ENCODE measurements at places on chromosomes 7 and 10.

DNA sequence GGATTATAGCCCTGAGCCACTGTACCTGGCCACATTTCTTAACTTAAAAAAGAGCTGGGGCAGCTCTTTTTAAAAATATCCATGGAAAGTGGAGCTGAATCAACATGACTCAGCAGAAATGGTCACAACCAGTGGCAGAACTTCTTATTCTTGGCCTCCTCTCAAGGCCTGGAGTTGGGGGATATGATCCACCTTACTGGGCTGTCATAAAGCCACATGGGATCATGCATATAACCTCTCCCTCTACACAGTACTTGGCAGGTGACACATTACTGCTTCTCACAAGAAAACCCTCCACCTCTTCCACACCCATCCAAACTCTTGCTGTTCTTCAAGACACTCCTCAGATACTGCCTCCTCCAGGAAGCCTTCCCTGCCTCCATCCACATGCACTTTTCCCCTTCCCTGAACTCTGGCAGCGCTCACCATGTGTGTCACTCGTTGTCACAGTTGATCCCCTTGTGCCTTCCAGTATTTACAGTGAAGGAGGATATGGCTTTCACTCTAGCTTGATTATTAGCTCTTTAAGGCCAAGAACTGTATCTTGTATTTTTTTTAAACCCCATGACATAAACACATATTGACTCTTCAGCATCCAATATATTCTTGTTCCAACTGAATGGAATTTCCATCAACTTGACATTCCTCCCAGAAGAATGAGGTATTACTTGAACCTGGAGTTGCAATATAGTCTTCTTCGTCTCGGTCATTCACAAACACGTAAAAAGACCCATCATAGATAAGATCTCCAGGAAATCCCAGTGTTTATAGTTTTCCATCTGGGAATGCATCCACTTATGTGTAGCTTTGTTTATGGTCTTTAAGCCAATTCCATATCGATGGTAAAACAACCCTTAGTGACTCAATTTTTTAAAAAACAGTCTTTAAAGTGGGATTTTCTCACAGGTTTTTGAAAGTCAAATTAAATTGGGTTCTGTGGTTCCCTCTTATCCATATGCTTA, 85.5 kb downstream of the TBXAS1 start:
- no peak for DNase-seq

DNA sequence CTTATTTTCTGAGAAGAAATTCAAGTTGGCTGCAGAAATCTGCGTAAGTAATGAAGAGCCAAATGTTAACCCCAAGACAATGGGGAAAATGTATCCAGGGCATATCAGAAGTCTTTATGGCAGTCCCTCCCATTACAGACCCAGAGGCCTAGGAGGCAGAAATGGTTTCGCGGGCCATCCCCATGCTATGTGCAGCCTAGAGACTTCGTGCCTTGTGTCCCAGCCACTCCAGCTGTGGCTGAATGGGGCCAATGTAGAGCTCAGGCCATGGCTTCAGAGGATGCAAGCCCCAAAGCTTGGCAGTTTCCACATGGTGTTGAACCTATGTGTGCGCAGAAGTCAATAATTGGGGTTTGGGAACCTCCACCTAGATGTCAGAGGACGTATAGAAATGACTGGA, 131.9 kb downstream of the GPR37 start:
- no peak for DNase-seq

DNA sequence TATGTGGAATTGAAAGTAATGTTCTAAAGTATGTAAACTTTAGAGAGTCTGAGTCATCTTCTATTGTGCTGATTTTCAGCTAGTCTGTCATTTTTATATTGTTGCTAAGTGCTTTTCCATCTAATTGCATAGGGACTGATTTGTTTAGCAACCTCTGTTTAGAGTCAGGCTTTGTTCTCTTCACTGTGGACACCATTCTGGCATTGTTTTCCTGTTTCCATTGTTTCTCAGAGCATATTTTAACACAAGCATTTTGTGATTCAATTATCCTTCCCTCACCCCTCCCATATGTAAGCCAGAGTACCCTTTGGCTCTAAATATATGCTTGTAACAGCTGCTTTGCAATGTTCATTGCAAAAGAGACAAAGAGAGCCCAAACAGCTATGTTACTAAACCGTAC, 748.4 kb upstream of the PHF14 start:
- DNase-seq, result no peak

DNA sequence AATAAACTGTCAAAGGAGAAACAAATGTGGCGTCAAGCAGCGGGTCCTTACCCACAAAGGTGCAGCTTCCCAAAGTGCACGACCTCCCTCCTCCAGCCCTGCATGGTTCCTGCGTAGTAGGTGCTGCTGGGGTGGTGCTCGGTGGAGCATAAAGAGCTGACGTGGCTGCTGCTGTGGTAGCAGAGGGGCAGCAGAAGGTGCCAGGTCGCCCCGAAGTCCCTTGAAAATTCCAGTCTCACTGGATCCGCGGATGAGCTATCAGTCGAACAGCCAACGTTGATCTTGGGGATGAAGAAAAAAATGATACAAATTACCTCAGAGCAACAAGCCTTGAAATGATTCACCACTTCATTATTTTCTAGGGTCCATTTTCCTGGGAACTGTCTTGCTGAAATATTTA, 105.0 kb upstream of the SLC26A5 start:
- DNase-seq, result no peak

DNA sequence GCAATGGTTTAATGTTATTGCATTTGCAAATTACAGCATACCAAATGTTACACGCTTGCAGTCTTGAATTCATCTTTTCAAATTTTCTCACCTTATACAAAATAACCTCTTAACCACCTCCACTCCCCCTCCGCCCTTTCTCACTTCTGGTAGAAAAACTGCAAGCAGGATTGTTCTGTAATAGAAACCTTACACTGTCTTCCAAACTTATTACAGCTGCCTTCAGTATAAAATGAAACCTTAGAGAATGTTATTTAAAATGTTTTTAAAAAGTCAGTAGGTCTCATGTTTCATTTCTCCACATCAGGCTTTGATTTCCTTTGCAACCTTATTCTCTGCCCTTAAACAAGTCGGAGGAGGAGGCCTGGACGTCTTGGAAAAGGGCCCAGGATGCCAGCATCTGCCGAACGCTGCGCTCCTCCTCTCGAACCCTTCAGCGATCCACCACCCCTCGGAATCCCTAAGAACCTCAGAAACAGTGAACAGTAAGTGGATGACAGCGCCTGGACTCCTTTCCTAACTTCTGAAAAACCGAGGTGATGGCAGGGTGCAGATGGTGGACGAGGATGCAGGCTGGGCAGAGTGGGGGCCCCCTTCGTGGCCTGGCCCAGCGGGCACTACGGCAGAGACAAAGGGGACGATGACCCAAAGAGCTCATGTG, 74.0 kb downstream of the FGFR2 start:
- no peak for DNase-seq

DNA sequence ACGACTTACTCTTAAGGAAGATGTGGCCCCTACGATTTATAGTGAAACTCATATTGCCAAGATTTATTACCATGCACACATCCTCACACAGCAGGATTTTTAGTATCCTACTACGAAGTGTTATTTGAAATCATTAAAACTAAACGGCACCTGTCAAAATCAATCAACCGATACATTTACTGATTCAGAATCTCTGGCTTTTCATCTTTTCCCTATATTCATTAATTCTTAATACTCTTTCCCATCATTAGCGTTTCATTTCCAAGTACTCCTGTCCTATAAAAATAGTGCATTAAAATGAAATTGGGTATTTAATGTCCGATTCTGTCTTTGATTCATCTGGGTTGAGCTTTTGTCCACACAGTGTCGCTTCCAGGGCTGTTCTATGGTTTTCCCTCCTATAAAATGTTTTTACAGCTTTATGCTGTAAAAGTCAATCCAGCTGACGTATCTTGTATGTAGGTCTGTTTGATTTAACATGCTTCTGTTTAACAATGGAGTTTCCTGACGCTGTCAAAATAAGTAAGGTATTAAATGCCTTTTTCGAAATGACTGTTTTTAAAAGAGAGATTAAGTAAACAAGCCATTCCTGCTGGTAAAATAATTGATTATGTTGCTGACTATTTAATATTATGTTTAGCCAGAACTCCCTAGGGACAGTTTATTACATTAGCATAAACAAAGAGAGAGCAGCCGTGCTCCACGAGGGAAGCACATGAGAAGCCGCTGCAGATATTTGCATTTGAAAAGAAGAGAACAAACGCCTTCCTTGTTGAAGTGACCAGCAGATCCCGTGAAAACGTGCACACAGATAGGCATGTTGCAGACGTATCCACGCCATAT, 22.3 kb upstream of the SFMBT2 start:
- DNase-seq, result no peak

DNA sequence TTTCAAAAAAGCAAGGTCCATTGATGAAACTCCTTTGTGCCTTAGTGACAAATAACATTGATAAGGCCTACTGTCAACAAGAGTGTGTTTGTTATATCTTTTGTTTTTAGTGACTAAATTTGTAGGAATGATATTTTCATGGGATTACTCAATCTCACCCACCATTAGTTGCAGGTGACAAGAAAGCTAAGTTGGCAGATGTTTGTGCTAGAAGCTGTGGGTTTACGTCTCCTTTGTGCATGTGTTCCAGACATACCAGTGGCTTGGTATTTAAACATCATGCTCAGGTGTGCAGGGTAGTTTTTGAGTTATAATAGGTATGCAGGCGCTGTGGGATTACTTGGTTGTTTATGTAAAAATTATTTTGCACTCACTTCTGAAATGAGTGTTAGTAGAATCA, 178.6 kb downstream of the ANKRD30A start:
- no peak for DNase-seq

DNA sequence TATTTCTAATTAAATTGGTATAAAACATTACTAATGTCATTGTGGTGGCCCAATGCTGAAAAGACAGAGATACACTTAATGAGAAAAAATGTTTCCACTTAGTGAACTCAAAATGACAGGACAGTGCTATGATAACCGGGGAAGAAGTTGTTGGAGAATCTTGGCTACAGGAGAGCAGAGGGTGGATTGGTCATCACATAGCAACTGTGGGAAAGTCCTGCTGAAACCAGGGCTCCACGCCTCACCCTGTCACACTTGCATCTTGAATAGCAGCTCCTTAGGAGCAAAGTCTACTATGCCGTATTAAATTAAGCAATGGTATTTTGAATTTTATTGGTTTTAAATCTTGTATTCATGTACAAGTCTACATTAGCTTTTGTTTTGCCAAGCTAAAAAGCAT, 225.5 kb downstream of the KLF6 start:
- no peak for DNase-seq

GRCh38 chr7:5418285-5418582, 5.4 kb downstream of the TNRC18 start:
- no peak for DNase-seq

DNA sequence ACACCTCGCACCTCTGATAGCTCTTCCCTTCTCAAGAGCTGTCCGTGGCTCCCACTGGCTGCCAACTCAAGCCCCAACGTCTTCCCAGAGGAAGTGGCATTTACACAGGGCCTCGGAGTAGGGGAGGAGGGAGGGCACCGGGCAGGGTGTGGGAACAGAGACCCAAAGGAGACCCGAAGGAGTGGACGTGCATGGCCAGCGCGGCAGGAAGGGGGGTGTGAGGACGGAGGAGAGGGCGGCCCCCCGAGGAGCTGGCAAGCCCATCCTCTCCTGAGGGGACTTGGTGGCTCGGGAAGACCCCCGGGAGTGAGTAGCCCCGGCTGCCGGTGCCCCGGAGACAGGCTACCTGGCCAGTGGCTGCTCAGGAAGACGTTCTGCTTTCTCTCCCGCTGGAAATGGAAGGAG, 85.9 kb downstream of the FOXL3 start:
- DNase-seq, result peak; percentile 15

- DNase-seq, result no peak
These were observed 5.9 kb upstream of the ITGA8 start for GRCh38 chr10:15725603-15726002.

DNA sequence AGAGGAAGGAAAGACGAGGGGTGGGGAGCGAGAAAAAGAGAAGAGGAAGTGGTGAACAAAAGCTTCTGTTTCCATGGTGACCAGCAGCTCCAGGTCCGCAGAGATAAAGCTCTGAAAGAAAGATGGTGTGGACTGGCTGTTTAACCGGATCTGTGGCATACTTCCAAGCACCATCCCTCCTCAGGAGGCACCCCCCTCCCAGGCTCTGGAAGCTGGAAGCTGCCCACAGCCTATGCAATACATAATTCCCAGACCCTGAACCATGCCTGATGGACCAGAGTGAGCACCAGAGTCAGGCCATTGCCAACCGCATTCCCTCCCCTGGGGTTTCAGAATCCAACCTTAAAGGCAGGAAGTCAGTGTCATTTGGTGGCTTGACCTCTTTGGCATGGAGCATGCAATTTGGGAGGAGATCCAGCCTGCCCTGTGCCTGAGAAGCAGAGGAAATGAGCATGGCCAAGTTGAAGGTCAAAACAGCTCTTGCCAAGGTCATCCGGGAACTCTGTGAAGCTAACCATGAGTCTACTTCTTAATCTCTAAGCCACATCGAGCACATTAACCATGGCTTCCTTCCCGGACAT, 22.2 kb upstream of the CPXM2 start:
- no peak for DNase-seq

DNA sequence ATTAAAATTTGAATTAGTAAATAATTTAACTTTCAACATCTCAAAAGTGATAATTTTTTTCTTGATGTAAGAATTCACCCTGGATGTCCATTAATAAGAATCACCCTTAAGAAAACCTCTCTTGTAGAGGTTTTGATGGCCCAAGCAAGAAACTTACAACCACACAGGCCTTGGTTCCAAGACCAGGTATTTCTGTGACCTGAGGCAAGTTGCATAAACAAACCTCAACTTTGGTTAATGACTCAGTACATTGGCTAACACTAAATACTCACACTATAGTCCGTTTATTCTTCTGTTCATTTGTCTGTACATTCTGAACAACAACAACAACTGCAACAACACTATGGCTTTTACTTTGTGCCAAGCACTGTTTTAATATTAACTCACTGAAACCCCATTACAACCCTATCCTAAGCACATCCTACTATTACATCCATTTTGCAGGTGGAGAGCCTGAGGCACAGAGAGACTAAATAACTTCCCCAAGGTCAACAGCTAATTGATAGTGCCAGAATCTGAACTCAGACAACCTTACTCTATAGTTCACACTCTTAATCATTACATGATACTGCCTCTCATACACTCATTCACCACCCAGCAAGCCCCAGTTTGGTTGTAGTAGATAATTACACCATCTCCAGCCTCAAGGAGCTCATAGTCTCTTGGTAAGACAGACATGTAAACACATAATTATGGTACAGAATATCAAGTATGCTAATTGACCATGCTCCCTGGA, 6.6 kb downstream of the ANK3 start:
- no peak for DNase-seq

GRCh38 chr10:111344804-111345203, 268.0 kb downstream of the ADRA2A start:
- DNase-seq, result no peak

- DNase-seq, result no peak
These were observed 427.2 kb upstream of the KLF6 start for GRCh38 chr10:4212111-4212630.

DNA sequence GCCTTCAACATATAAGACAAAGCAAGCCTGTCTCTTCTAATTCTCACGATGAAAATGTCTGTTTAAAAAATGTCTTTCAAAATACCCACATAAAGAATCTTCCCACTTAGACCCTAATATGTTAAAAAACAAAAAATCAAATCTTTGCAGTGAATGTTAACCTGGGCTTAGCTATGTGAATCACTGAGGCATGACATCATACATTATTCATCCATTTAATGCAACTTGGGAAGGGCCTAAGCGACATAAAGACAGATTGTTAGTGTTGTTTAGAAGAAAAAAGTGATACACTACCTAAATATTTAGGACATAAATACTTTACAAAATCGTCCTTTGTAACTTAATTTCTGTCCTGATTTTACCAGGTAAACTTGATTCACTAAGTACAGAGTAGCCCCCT, 648.5 kb upstream of the NRP1 start:
- DNase-seq, result no peak

- DNase-seq, result no peak
These were observed 43.1 kb upstream of the TUBB8 start for GRCh38 chr10:92153-92552.
